ENCODE measurements at places on chromosomes 3 and 15.
A peak's percentile ranks its signal among the peaks of the same experiment; 100 is the strongest.

DNA sequence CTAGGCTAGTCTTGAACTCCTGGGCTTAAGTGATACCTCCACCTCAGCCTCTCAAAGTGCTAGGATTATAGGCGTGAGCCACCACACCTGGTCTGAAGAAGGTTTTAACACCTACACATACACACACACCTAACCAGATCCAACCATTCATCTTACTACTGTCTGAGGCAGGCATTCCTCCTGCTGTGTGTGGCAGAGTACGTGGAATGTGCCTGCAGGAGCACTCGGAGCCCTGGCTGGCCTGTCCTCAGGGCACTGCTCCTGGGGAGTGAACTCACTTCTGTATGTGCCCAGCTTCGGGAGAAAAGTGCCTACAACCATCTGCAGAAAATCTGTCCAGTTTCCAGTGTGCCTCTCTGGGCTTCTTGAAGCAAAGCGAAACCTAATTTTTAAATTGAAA, 58.2 kb upstream of the LIMD1 start:
- no peak for DNase-seq

GRCh38 chr15:74762791-74763150, 14.1 kb downstream of the CYP1A2 start:
- no peak for DNase-seq

DNA sequence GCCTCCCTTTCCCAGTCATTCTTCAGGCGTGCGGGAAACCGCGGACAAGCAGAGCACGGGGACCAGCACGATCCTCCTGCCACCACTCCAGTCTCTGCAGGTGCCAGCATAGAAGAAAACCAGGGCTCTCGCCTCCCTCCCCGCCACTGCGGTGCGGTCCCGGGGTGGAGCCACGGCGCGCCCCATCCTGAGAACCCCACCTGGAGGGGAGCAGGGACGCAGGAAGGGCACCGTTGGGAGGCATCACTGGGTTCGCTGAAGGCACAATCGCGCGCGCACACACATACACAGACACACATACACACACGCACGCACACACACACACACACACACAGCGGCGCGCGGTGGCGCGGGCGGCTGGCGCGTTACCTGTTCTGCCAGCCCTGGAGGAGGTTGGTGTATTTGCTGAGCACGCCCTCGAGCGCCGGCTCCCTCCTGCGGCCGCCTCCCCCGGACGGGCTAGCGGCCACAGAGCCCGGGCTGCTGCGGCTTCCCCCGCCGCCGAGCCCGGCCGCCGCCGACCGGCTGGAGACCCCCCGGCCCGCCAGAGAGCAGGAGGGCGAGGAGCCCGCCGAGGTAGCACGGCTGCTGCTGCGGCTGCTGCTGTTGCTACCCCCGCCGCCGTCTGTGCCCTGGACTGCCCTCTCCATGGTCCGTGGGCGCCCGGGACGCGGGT, 394 bp downstream of the OSBPL10 start:
- DNase-seq, result peak; percentile 28

DNA sequence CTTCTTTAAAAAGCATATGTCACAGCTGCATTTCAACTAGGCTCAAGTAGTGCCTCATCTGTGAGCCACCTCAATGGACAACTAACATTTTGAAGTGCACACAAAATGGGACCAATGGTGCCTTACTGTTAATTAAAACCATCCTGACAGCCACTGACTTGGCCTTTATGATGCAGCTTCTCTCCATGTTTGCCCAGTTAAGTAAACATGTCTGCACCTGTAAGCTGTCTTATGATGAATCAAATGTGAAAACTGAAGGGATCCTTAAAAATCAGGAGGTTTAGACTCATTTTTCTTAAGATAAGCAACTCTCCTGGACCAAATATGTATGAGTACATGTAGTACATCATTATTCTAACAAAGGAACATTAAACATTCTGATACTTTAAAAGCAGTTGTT, 861.6 kb downstream of the ROBO1 start:
- no peak for DNase-seq

- DNase-seq, result no peak
Observed at GRCh38 chr3:128326051-128326823, 140.5 kb downstream of the DNAJB8 start.

DNA sequence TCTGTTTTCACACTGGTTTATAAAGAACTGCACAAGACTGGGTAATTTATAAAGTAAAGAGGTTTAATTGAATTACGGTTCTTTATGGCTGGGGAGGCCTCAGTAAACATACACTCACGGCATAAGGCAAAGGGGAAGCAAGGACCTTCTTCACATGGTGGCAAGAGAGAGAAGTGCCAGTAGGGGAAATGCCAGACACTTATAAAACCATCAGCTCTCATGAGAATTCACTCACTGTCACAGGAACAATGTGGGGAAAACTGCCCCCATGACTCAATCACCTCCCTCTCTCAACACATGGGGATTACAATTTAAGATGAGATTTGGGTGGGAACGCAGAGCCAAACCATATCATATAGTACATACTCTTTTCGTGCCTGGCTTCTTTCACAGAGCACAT, 42.4 kb downstream of the MAP2K1 start:
- no peak for DNase-seq

GRCh38 chr3:31614162-31614921, 81.6 kb downstream of the STT3B start:
- DNase-seq, result no peak

DNA sequence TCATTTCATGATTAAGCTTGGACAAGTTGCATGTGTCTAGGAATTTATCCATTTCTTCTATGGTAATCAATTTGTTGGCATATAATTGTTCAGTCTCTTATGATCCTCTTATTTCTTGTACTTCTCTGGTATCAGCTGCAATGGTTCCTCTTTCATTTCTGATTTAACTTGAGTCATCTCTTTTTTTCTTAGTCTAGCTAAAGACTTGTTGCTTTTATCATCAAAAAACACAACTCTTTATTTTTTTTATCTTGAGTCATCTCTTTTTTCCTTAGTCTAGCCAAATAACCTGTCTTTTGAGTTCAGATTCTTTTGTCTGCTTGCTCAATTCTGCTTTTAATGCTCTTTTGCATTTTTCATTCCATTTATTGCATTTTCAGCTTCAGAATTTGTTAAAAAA, 37.3 kb downstream of the UBE3A start:
- peak; percentile 34 for DNase-seq

DNA sequence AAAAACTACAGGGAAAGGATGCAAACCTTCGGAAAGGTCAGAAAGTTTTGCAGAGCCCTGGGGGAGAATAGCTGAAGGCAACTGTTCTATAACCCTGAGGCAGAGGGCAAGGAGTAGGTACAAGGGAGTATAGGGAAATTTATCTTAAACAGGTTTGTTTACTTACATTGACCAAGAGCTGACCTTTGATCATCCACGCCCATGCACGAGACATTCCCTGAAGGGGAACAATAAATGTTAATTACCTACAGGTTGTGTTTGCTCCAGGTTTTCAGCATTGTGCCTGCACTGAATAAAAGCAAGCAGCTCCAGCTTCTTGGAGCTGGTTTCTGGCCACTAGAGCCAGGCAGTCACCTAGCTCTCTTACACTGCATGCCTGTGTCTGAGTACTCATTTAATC, 524.5 kb upstream of the TGFBR2 start:
- DNase-seq, result no peak

DNA sequence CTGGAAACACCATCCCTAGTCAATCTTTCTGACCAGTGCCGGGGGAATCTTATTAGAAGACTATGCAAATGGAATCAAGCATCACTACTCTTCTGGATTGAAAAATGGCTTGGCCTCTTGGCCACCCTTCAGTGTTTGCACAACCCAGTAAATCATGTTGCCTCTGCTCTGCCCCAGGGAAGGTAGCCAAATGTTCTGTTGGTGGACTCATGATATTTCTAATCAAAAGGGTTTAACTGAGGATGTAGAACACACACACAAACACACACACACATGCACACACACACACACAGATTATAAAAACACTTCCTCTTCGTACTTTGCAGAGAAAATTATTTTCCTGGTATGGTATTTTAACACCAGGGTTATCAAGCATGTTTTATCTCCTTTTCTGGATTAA, 7.9 kb downstream of the RBP2 start:
- no peak for DNase-seq

DNA sequence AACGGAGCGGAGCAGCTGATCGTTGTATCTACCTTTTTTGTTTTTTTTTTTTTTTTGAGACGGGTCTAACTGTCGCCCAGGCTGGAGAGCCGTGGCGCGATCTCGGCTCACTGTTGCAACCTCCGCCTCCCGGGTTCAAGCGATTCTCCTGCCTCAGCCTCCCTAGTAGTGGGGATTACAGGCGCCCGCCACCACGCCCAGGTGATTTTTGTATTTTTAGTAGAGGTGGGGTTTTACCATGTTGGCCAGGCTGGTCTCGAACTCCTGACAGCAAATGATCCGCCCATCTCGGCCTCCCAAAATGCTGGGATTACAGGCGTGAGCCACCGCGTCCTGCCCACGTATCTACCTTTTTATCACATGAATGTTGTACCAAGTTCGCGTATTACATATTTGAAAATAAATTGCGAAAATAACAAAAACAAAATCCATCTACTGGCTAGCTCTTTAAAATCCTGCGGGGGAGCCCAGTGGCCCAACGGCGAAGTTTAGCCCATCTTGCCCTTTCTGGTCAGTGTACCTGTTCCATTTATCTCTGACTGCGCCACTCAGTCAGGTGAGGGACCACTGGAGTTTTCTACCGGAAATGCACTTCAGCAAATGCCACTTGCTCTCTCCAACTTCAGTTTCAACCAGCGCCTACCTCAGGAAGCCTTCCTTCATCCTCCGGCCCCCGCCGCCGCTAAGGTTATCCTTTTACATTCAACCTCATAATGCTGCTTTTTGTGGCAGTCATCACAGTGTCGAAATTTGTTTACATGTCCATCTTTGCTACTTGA, 1.2 kb upstream of the EIF3J start:
- no peak for DNase-seq

GRCh38 chr3:111720681-111721380, 125.7 kb upstream of the ZBED2 start:
- no peak for DNase-seq

Data from fibroblast of the aortic adventitia (primary cell).